ENCODE measurements at places on chromosomes 4 and X.

- DNase-seq, result no peak
These were observed 91.6 kb upstream of the BMP2K start for GRCh38 chr4:78684325-78685079.

GRCh38 chrX:129759576-129760061, 20.1 kb upstream of the SASH3 start:
- no peak for DNase-seq

GRCh38 chr4:143351774-143352451, 15.2 kb downstream of the GAB1 start:
- peak; percentile 21 for DNase-seq

DNA sequence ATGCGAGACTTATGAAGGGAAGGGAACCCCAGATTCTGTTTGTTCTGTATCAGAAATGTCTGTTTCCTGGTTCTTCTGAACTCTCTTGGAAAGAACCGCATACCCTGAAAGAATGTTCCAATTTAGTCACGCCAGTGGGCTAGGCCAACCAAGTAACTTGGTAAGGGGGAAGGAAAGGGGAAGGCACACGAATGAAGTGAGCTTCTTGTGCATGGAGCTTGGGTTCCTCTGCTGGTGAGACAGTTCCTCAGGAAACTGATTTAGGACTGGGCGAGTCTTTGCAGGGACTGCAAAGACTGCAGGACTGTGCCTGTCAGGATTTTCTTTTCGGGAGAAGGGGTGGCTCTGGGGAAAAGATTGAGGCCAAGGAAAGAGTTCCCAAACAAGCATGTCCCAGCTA, 35.6 kb downstream of the FRMPD3 start:
- DNase-seq, result no peak

DNA sequence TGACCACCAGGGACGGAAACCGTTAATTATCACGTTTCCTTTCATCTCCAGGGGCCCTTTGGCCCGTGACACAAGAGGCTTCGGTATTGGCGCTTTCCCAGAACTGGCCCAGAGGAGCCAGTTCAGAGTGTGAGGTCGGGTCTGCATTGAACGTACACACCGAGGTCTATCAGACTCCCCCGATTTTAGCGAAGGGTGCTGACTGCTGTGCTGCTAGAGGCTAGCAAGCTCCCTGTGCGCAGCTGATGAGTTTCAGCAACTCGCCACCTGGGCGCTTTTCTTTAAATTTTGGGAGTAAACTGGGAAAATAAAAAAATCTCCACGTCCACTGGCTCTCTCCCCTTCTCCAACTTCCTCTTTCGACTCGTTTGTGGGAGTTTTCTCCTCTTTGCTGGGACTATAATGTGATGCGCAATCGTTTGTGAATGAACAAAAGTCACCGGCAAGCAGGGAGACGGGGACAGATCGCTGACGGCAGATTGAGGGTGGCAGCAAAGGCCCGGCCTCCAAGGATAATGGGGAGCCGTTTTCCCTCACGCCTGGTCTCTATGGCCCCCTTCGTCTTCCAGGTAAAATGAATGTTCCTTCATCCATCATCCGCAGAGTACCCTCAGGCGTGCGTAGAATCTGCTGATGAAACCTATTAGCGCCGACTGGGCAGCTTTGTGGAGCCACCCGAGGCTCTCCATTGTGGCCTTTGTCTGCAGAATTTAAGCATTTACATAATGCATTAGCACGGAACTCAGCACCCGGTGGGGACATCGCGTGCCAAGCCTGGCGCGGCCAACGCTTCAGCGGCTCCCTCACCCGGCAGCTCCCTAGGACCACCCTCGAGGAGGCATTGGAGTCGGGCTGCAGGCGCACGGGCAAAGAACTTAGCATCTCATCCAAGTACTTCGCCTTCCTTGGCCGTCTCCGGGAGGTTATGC, 1.6 kb upstream of the LRAT start:
- no peak for DNase-seq

DNA sequence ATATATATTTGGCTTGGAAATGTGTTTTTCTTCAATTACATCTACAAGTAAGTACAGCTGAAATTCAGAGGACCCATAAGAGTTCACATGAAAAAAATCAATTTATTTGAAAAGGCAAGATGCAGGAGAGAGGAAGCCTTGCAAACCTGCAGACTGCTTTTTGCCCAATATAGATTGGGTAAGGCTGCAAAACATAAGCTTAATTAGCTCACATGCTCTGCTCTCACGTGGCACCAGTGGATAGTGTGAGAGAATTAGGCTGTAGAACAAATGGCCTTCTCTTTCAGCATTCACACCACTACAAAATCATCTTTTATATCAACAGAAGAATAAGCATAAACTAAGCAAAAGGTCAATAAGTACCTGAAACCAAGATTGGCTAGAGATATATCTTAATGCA, 26.1 kb downstream of the NUDT6 start:
- no peak for DNase-seq

DNA sequence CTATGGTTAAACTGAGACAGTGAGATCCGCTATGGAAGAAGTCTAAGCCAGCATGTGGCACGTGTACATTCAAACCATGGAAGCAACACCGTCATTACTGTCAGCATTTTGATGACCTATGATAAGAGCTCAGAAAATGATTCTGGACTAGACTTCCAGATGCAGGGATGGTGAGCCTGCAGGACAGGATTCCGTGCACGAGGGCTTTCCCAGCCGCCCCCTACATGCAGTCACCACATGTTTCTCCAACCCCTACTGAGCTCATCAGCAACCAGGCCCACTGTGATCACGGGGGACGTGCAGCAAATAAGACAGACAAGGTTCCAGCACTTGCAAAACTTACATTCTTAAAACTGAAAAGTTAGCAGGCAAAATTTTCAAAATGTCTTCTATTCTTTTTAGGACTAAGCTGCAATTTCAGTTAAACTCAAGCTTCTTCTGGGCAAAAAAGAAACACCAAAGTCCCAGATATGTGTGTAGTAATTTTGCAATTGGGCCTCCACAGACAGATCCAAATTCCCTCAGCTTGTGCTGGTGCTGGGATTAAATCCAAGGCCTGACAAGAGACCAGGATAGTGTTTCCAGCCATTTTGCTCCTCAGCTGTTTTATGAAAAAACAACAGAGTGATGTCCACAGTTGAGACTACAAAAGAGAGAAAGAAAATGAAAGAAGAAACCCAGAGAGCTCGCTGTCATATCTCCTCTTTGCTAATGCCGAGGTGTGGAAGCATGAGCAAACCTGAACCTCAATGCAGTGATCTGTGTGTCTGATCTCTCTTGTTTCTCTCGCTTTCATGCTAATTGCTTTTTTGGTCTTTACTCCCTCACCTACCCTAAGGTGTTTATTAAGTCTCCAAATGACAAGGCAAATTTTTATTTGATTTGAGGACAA, 118.2 kb downstream of the AFAP1 start:
- no peak for DNase-seq

DNA sequence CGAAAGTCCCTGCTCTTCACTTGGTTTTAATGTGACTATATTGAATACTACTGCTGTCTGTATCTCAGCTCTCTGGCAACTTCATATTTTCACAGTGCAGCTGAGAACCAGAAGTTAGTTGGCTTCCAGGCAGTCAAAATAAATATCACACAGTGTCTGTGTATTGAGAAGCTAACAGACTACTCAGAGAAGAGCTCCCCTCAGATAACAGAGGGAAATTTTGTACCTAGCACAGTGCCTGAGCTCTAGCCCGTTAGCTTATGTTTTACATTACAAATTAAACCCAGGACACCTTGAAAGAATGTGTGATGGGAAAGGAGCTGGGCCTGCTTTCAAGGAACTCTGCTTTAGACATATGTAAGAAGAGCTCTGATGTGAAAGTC, 22.7 kb downstream of the JADE1 start:
- DNase-seq, result no peak

DNA sequence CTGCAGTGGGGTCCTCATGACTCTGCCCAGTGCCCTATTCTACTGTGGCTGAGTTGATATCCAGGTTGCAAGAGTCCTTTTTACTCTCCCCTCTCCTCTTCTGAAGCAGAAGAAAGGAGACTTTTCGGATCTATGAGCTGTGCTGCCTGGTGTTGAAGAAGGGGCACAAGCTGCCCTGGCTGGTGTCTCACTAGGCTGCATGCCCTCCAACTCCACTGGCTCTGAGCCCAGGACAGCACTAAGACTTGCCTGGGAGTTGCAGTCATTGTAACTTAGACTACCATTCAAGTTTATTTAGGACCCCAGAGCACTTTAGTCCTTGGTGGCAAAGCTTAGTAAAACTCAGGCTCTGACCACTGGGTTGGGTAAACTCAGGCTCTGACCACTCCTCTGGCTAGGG, 89.4 kb downstream of the GABRB1 start:
- DNase-seq, result no peak

GRCh38 chr4:101807351-101807750, 16.8 kb downstream of the BANK1 start:
- no peak for DNase-seq

DNA sequence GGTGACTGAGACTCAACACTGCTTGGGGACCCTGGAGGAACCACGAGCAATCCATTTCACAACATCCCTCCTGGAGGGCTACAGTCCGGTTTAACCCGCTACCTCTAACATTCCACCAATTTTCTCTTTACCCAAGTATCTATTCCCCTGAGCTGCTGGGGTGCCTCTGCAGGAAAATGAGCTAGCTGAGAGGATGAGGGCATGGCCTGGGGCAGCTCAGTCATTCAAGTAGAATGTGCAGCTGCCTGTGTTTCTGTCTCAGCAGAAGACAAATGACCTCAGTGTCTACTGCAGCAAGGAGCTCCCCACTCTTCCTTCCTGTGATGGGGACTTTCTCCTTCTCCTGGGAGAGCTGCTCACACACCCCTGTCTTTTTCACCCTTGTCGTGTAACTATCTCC, 120.8 kb downstream of the ZNF518B start:
- no peak for DNase-seq

GRCh38 chr4:64911846-64912245, 502.6 kb upstream of the TECRL start:
- no peak for DNase-seq

DNA sequence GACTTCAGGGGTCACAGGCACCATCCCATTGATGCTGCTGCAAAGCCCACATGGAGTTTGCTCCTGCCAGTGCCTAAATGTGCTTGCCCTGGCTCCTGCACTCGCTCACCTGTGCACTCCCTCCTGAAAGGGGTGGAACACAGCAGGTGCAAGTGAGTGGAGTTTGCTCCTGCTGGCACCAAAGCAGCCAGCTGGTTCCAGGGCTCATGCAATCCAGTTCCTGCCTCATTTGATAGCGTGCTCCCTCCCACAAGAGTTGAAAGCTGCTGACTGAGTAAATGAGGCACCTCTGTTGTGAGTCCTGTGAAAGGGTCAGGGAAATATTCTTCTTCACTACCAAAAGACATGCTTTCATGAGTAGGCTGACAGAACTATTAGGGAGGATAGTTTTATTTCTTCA, 30.5 kb downstream of the CXCL8 start:
- DNase-seq, result no peak

DNA sequence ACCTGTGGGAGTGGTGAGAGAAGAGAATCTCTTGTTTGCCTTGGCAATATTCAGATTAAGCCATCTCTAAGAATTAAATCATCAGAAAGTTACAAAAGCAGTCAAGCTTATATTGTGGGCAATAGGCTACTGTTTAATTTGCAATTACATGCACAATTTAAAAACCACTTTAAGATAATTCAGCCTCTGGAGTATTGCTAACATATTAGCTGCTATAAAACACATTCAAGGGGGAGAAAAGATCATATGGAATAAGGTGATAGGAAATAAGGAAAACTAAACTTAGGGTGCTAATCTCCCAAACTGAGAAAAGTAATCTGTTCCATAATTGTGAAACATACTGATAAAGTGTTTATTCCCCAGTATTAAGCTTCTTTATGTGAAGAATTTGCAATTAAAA, 103.9 kb downstream of the ARAP2 start:
- no peak for DNase-seq

DNA sequence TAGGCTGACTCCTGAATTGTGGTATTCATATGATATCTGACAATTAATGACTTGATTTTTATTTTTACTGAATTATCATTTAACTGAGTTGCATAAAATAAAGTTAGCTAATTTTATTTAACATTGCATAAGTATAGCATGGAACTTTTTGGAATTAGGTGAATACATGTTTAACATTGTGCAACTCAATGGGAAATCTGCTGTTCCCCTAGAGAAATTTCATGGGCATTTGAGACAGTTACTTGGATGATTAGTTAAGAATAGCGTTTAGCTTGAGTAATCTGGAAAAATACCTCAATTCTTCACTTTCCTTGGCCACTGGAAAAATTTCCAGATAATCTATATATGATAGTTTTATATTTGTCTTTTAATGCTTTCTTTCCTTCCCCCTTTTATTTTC, 42.5 kb downstream of the NPNT start:
- no peak for DNase-seq

DNA sequence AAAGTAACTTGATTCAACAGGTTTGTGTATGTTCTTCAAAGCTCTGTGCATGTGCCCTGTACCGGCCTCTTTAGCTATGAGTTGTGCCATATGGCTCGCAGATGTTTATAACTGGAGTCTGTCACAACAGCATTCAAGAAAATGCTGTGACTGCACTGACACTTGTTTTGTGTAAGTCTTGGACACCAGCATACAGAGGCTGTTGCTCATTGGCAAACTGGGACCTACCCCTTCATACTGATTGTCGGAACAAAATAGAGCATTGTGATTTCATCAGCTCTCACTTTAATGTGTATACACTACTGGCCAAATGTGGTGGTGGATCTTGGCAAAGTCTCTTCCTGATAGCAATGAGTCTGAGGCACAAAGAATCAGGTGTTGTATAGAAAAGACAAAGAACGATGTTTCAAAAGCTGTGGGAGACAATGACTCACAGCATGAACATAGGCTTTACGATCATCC, 133.9 kb downstream of the EGF start:
- no peak for DNase-seq

DNA sequence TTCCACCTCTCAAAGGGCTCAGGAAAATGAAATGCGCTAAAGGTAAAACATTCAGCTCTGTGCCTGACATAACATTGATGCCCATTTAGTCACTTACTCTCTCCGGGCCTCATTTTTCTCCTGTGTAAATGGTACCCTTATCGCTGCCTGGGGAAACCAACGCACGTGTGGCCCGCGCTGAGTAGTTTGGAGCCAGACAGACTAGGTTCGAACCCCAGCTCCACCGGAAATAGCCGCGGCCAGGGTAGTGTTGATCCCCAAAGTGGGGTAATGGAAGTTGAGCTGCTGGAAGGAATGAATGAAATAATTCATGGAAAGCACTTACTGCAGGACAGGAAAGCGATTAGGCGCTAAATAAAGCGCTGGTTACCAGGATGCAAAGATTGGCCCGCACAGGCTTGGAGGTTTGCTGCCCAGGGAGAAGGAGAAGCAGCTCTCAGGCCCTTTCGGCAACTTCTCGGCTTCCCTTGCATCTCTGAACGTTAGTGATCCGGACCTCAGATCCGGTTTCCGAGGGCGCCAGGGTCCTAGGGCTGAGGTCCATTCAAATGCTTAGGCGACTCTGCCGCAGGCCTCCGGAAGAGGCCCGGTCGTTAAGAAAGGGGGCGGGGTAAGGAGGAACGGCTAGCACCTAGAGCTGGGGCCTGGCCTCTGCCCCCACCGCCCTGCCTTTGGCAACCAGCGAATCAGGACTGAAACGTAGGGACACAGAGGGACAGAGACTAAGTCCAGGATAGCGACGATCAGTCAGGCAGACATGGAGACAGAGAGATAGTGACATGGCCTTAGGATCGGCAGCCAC, 13.3 kb downstream of the NKX3-2 start:
- no peak for DNase-seq

- no peak for DNase-seq
These were observed 273.9 kb downstream of the BCOR start for GRCh38 chrX:39823854-39824253.

All from NCI-H1048 (cell line).